Activated CD4-positive, CD25-positive, alpha-beta regulatory T cell treated with anti-CD3 and anti-CD28 coated beads, Interleukin-2, amount 50 U/mL, for 16 hours (primary cell): ENCODE measurements at places on chromosomes 3 and 15.

- no peak for DNase-seq
Observed at GRCh38 chr3:153295901-153296300, 133.9 kb downstream of the RAP2B start.

DNA sequence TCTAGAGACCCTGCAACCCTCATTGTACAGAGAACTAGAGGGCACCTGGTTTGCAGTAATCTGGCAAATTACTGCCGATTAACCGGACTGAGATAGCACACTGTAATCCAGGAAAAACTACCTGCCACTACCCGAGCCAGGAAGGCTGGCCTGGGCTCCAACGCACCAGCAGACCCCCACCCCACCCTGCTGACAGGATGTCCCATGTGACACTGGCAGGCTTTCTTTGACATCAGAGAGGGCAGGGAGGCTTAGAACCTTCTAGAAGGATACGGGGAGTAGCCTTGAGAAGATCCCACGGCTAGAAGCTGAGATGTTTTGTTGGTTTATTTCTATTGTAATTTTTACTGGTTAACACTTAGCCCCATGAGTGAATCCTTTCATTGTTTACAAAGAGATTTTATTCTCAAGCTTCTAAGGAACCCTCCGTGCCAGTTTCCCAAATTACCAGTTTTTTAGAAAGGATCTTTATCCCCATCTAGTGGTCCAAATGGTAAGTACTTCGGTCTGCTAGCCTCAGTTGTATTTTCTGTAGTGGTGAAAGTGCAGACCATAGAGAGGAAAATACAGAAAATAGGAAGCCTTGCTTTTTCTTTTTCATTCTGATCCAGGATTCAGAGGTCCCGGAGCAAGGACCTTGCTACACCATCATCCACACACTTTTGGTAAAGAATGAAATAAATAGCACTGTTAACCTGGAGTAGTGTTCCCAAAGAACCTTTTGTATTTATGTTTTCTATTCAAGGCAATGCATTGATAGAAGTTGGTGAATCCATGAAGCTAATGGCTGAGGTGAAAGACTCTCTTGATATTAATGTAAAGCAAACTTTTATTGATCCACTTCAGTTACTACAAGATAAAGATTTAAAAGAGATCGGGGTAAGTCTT is 81.9 kb upstream of the ADAMTSL3 start:
- DNase-seq = no peak

DNA sequence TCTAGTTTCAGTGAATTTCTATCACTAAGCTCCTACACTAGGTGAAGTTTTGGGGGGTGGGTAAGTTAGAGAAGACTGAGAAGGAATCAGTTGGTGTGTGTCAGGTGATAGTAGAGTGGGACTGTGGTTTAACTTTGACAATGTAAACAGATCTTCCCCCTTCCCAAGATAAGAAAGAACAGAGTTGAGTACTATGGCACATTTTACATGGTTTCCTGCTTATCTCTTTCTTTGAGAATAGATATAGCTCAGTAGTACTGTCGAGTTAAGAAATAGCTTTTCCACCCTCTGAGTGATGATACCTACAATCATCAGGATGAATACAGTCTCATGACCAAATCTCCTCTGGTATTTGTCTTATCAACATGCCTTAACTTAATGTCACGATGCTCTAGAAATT is 42.8 kb downstream of the GAP43 start:
- DNase-seq = no peak

GRCh38 chr15:27538325-27538724 is 560.8 kb downstream of the OCA2 start:
- no peak for DNase-seq

- DNase-seq = no peak
Observed at GRCh38 chr3:32946973-32947788, 4.3 kb upstream of the CCR4 start.
